K562 (cell line): ENCODE measurements at places on chromosomes 2 and 18. TPM values are rescaled to one million over a fixed set of nuclear protein-coding genes. Genes with fewer than 3 reads are reported as not detected.

CNGA3 gene
- total RNA-seq = not detected in 2 replicates

NTSR2 gene
- total RNA-seq = not detected in 2 replicates

ABHD3 gene
- 19.4 and 20.7 TPM in 2 replicates for total RNA-seq

CDCA7 gene
- 65.8 and 66.8 TPM in 2 replicates for total RNA-seq

CCDC93 gene
- 11.1 and 14.1 TPM in 2 replicates for total RNA-seq

DNA sequence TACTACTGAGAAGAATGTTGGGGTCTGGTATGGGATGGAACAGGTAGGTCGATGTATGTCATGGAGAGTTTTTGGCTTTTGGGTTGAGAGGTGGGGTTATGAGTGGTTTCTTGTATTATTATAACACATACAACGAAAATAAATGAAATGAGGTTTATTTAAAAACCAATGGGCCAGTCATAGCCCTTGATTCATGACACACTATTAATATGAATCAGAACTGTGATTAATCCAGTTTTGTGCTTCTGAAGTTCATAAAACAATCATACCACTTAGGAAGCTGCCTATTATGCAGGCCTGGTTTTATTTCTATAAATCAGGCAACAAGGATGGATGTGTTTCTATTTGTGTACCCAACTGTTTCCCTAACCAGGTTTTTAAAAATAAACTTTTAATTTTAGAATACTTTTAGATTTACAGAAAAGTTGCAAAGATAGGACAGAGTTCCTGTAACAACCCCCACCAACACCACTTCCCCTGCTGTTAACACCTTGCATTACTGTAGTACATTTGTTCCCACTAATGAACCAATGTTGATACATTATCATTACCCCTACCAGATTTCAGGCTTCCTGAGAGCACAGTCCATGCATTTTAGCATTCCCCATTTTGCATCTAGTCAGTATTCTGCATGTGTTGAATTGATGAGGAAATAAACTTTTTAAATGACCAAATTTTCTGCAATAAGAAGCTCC is 37.5 kb upstream of the NCOA1 start:
- DNase-seq = no peak

DNA sequence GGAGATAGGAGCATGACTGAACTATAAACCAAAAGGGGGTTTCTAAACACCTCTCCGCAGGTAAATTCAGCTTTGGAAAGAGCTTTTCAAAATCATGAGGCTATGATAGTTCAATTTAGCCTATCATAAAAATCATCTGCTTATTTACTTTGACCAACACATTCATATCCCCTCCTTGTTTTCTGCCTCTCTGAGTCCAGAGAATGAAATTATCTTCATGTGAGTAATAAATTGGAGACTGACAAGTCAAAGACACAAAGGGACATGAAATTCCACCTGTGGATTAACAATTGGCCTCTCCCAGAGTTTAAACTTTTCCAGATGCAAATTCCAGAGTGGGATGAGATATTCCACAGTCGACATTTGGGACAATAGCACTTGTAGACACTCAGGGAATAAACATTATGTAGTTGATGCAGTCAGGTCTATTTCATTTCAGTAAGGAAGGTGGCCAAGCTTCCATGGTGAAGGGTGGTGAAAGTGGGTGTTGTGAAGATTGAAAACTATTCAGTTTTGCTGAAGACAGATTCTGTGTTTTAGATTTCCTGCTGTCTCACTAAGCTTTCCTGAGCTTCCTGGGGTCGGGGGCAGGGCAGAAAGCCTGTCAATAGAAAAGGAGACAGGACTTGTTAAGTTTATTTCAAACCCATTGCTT is 84.7 kb downstream of the CDC42EP3 start:
- no peak for DNase-seq

GRCh38 chr2:8171608-8172007 is 510.2 kb upstream of the ID2 start:
- no peak for DNase-seq

GRCh38 chr2:75424936-75425619 is 135.7 kb downstream of the EVA1A start:
- peak; percentile 1 for DNase-seq

- no peak for DNase-seq
These were observed 195.8 kb downstream of the NDUFA10 start for GRCh38 chr2:239829326-239829725.

GRCh38 chr2:158393886-158394285 is 62.7 kb downstream of the CCDC148 start:
- no peak for DNase-seq

DNA sequence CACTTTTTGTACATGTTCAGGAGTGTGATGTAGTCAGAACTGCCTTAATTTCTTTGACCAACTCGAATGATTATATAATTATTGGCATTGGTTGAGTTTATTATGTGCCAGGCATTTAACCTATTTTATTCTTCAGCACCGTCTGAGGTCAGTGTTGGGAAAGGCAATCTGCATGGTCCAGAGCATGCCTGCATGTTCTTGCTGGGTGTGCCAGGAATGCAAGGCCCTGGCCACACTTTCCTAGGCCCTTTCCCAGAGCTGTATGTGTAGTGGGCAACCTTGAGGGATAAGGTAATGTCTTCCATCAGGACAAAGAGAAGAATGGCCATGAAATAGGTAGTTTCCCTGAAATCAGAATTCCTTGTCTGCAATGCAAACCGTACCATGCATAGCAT is 9.7 kb upstream of the SNRNP200 start:
- no peak for DNase-seq

DNA sequence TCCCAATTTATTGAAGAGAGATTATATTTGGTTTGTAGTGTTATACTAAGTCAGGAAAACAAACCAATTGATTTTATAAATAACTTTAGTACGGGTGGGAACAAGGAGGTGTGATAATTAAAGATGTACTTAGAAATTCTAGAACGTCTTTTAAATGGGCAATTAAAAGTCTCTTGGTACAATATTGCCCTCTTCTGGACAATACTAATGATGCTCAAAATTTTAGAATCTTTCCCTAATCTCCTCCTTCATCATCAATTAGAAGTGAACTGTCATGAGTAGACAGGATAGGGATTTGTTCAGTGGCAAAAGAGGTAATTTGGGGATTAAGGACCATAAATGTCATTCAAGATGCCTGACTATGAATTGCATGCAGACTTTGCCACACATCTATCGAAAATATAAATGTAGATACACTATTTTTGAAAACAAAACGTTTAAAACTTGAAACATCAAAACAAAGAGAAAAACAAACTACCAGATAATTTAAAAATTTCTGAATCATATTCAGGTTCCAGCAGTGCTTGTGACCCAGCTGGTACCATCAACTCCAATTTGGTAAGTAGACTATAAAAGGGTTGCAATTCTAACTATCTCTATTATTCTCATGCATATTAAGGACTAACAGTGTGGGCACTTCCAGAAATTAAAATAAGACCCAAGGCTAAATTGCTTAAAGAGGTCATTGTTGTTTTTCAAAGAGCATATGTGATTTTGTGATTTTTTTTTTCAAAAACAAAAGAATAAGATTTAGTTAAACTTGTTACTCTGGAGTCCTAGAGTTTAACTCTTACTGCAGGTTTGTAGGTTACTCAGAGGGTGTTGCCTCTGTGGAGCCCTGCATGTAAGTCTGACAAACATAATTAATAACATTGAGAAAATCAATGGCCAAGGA is 123.5 kb downstream of the LAMA3 start:
- DNase-seq = peak; percentile 24

- DNase-seq = no peak
These were observed 142.7 kb downstream of the DYSF start for GRCh38 chr2:71596011-71596410.

DNA sequence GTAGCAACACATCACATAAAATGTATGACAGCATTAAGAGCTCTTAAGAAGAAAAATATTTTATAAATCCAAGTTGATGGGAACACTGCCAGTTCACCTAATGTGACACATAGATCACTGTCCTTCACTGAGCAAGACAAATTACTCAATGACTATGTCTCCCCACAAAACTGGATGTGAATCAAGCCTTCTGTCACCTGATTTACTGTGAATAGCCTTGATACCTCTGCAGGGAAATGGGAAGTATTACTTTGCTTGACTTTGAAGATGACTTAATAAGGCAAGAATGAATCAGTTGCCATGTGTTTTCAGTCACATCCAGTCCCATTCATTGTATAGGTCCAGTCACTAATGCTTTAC is 94.6 kb downstream of the NYAP2 start:
- DNase-seq = no peak

DNA sequence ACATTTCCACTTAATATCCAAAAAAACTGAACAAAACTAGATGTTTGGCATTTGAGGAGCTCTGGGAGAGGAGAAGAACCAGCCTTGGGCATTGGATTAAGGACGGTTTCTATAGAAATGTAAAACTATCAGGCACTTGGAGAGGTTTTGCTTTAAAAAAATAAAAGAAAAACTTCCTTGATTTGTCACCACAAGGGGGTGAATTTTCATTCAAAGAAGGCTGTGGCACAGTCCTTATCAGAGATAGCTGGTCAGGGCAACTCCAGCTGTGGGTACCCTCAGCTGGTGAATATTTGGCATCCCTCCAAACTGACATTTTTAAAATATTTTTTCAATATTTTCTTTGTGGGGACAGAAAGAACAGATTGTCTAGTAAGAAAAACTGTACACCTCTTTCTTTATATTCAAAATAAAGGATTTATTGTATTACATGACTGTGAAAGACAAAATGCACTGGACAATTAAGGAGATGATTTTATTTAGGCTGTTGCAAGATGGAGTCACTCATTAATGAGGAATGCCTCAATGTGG is 46.1 kb upstream of the TBC1D8 start:
- DNase-seq = no peak

DNA sequence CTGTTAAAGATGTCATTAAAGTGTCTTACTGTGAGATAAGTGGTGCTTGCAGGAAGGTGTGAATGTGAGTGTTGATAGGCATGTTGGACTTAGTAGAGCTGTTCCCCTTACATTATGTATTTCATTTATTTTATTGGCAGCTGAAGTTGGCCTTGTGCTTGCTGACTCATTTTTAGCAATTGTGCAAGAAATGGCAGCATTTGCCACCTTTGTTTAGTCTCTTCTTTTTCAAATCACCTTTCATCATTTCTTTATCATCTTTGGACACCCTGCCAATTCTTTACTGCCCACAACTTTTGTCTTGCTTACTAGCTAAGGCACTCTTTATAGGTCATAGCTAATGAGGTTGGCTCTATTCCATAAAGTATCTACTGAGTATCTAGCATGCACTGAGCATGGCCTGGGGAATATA is 130.3 kb upstream of the LYPD6 start:
- no peak for DNase-seq

GRCh38 chr2:63463142-63463541 is 125.1 kb downstream of the WDPCP start:
- no peak for DNase-seq

DNA sequence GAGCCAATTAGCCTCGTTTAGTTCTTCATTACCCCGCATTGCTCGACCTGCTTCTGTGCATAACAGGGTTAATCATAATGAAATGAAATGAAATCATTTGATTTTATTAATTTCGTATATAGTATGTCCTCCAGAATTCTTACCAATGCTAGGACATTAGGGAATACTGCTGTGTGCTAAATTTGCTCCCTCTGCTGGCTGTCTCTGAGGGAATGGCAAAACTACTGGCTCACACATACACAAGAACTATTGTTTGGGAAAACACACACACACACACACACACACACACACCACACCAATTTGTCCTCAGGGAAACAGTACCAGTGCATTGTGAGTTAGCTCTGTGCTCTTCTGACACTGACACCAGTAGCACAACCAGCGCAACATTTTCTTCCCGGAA is 273.3 kb upstream of the TCF4 start:
- no peak for DNase-seq

- DNase-seq = no peak
These were observed 364.3 kb downstream of the RNF144A start for GRCh38 chr2:7281231-7282201.

DNA sequence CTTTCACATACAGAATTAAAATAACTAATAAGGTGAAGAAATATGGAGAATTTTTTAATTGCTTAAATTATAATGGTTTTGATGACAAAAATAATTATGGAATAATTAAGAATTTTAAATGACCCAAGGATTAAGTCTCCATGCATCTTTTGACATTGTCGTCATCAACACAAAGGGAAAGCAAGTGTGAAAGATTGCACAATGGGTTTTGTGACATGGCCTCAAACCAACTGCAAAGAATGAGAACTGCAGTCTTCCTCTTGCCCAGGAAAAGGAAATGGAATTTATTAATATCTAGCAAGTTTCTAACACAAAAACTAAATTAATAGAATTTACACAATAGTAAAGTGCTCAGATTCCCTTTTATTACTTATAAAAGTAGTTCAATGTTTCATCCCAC is 329.1 kb upstream of the PKDCC start:
- no peak for DNase-seq

DNA sequence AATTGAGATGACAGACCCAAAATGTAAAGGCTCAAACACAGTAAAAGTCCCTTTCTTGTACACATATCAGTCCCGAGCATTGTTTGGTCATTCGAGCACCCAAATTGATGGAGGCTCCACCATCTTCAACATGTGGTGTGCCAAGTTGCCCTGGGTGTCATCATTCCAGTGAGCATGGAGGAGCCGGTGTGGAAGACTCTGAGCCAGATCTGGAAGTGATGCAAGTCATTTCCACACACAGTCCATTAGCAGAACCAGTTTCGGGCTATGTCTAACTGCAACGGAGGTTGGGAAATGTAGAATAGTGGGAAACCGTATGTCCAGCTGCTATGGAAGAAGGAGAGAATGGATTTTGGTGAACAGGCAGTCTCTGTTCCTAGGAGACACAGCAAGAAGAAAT is 40.9 kb upstream of the BZW1 start:
- no peak for DNase-seq

- no peak for DNase-seq
These were observed 67.1 kb downstream of the DIS3L2 start for GRCh38 chr2:232028631-232029030.

DNA sequence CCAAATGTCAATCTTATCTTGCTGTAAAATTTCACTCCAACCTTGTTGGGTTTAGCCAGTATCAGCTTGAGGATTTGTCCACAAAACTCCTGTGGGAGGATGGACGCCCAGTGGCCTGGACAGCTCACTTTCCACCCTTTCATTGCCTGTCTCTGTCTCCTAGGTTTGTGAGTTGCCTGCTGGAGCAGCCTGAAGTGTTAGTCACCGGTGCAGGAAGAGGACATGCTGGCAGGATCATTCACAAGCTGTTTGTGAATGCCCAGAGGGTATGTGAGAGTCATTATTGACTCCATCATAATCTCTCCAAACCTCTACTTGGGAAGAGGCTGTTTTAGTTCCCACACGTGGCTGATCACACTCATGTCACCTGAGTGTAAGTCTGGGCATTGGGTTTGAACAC is 112.3 kb downstream of the RAB3GAP1 start:
- DNase-seq = no peak

DNA sequence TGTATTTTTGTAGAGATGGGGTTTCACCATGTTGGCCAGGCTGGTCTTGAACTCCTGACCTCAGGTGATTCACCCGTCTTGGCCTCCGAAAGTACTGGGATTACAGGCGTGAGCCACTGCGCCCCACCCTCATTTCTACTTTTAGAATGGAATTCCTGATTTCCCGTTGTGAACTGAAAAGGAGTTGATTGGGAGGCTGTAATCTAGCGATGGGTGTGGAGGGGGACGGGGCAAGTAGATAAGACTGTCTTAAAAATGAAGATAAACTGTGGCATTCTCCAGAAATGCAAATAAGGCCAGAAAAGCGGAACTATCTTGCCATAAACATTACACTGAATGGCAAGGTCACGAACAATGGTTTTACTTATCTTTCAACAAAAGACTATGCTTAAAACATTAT is 135.4 kb downstream of the TRIB2 start:
- no peak for DNase-seq
